Spleen (tissue), 13 donors: ENCODE measurements at places on chromosomes 12 and 14.

DNA sequence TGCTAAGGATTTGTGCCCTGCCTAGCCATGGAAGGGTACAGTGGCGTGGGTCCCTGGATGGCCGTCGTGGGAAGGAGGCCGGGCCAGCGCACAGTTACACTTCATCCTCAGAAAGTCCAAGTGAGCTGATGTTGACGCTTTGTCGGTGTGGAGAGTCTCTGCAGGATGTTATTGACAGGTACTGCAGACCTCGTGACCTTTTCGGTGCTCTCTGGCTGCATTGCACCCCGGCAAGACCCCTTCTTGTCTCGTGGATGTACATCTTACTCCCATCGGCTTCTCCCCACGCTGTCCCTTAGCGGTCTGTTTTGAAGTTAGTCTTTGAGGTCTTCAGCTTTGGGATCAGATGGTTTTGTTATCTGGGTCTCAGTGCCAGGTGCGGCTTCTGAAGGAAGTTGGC, 78.4 kb downstream of the EP400 start:
- H3K36me3 ChIP-seq, result peaks cover 100% of the 10 kb centered on the region
- H3K27me3 ChIP-seq, result no peaks in the 10 kb centered on the region
- no peak overlapping the region for H3K27ac ChIP-seq
- H3K4me3 ChIP-seq, result no peak overlapping the region

DNA sequence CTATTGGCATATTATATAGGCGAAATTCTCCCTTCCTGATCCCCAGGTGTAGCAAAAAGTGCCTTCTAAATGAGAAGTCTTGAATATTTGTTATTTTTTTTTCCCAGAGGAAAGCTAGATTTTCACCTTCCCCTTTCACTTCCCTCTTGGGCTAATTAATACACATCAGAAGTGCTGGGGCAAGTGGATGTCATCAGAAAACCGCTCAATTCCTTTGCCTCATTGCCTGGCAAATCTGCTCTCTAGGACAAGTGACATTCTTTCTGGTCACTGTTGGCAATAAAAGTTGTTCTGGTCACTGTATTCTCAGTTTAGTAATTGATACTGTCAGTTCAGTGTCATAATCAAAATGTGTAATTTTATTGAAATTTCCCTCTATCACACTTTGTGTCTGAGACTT, 174.5 kb downstream of the ETNK1 start:
- no peak overlapping the region for H3K27ac ChIP-seq
- H3K4me3 ChIP-seq, result no peak overlapping the region
- DNase-seq, result no peak
- no peaks in the 10 kb centered on the region for H3K4me1 ChIP-seq
- no peaks in the 10 kb centered on the region for H3K27me3 ChIP-seq

- no peak overlapping the region for H3K27ac ChIP-seq
- no peaks in the 10 kb centered on the region for H3K4me1 ChIP-seq
- H3K36me3 ChIP-seq, result no peaks in the 10 kb centered on the region
- H3K27me3 ChIP-seq, result no peaks in the 10 kb centered on the region
- no peak for DNase-seq
- no peak overlapping the region for H3K4me3 ChIP-seq
These were observed 907.6 kb upstream of the FLRT2 start for GRCh38 chr14:84622357-84622756.

- no peak overlapping the region for H3K4me3 ChIP-seq
- no peak for DNase-seq
- H3K27ac ChIP-seq, result no peak overlapping the region
- no peaks in the 10 kb centered on the region for H3K27me3 ChIP-seq
- no peaks in the 10 kb centered on the region for H3K4me1 ChIP-seq
These were observed 130.6 kb upstream of the MYF6 start for GRCh38 chr12:80576641-80577418.

GRCh38 chr12:98579347-98579746, 14.1 kb upstream of the SLC25A3 start:
- no peaks in the 10 kb centered on the region for H3K4me1 ChIP-seq
- no peaks in the 10 kb centered on the region for H3K36me3 ChIP-seq
- no peaks in the 10 kb centered on the region for H3K27me3 ChIP-seq
- DNase-seq, result no peak
- H3K4me3 ChIP-seq, result no peak overlapping the region

DNA sequence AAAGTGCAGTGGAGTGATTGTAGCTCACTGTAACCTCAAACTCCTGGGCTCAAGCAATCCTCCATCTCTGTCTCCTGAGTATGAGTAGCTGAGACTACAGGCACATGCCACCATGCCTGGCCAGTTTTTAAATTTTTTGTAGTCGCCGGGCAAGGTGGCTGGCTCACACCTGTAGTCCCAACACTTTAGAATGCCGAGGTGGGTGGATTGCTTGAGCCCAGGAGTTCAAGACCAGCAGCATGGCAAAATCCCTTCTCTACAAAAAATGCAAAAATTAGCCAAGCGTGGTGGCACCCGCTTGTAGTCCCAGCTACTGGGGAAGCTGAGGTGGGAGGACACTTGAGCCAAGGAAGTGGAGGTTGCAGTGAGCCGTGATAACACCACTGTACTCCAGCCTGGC, 219.5 kb downstream of the KLHL28 start:
- no peak overlapping the region for H3K27ac ChIP-seq
- H3K4me1 ChIP-seq, result no peaks in the 10 kb centered on the region
- no peak overlapping the region for H3K4me3 ChIP-seq

DNA sequence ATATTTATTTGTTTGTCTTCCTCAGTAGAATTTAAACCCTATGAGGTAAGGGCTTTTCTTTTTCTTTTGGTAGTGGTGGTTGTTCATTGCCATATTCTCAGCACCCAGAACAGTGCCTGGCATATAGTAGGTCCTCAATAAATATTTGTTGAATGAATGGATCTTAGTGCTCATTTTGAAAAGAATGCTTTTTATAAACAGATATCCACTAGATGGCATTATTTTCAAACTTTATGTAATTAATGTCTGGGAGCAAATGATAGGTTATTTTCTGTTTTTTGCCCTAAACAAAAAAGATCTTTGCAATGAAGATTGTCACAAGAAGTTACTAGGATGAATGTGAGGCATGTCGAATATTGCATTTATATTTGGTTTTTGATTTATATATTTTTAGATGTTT, 64.1 kb downstream of the RAD51B start:
- no peak for DNase-seq
- H3K27ac ChIP-seq, result no peak overlapping the region
- H3K27me3 ChIP-seq, result no peaks in the 10 kb centered on the region
- H3K4me3 ChIP-seq, result no peak overlapping the region
- peaks cover 7% of the 10 kb centered on the region for H3K4me1 ChIP-seq
- H3K36me3 ChIP-seq, result no peaks in the 10 kb centered on the region

GRCh38 chr14:34964977-34965764, 17.6 kb upstream of the SRP54 start:
- DNase-seq, result no peak
- H3K4me3 ChIP-seq, result no peak overlapping the region

GRCh38 chr12:23356440-23356839, 593.0 kb downstream of the SOX5 start:
- H3K27ac ChIP-seq, result no peak overlapping the region
- H3K4me1 ChIP-seq, result no peaks in the 10 kb centered on the region
- no peak for DNase-seq
- no peaks in the 10 kb centered on the region for H3K36me3 ChIP-seq

GRCh38 chr12:131390412-131391334, 320.2 kb upstream of the SFSWAP start:
- H3K27ac ChIP-seq, result no peak overlapping the region
- peaks cover 51% of the 10 kb centered on the region for H3K27me3 ChIP-seq
- H3K4me1 ChIP-seq, result no peaks in the 10 kb centered on the region
- peak; percentile 46 for DNase-seq
- H3K4me3 ChIP-seq, result no peak overlapping the region

- H3K27me3 ChIP-seq, result no peaks in the 10 kb centered on the region
- H3K4me1 ChIP-seq, result peaks cover 32% of the 10 kb centered on the region
- peak overlapping the region; percentile 9 for H3K27ac ChIP-seq
- no peaks in the 10 kb centered on the region for H3K36me3 ChIP-seq
These were observed 30.9 kb upstream of the KLRF1 start for GRCh38 chr12:9796346-9796745.

DNA sequence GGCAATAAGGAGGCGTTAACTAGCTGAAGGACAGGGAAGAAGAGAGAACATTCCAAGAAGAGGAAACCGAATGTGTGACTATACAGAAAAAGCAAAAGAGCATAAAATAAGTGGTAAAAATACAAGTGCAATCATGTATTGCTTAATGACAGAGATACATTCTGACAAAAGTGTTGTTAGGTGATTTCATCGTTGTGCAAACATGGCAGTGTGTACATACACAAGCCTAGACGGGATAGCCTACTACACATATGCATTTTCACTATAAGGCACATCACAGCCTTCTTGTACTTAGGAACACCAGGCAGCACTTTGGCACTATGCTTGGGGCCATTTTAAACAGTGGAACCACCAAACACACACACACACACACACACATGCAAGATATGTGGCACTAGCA, 299.3 kb downstream of the BCAT1 start:
- no peaks in the 10 kb centered on the region for H3K36me3 ChIP-seq
- no peaks in the 10 kb centered on the region for H3K27me3 ChIP-seq
- DNase-seq, result no peak

DNA sequence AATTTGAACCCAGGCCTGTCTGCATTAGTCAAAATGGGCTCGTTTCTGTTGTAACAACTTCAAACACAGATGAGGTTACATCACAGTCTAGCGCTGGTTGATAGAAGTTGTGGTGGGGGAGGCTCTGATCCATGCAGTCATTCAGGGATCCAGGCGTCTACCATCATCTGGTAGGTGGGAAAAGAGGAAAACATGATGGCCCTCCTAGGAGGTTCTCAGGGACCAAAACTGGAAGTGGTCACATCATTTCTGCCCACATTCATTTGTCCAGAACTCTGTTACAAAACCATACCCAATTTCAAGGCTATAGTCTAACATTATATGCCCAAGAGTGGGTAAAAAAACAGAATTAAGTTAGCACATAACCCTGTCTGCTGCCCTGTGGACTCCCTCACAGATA, 135.1 kb downstream of the PHETA1 start:
- no peaks in the 10 kb centered on the region for H3K27me3 ChIP-seq
- H3K4me1 ChIP-seq, result no peaks in the 10 kb centered on the region
- no peak for DNase-seq
- H3K4me3 ChIP-seq, result no peak overlapping the region
- no peak overlapping the region for H3K27ac ChIP-seq
- H3K36me3 ChIP-seq, result no peaks in the 10 kb centered on the region

DNA sequence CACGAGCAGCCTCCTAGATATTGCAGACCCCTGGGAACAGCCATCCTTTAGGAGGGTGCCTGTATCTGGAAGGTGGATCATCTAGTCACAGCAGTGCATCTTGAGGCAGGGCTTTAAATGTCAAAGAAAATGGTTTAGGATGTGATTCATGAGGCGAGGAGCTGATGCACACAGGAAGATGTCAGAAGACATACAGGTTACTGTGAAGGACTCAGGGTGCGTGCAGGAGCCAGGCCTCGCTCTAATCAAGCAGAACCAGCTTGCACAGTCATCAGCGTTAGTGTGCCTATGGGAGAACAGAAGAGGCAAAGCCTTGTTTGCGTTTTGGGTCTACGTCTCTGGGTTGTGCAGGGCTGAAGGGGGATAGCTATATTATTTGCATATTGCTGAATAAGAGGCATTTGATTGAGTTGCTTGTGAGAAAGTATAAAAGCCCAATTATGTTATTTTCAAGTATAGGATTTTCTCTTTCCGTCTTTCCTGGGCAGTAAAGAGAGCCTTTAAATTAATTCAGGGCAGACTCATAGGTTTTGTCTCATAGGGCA, 77.3 kb upstream of the RPH3A start:
- no peaks in the 10 kb centered on the region for H3K36me3 ChIP-seq
- peaks cover 4% of the 10 kb centered on the region for H3K27me3 ChIP-seq
- H3K27ac ChIP-seq, result no peak overlapping the region
- DNase-seq, result no peak

GRCh38 chr14:59314953-59315599, 126.6 kb downstream of the DAAM1 start:
- H3K36me3 ChIP-seq, result no peaks in the 10 kb centered on the region
- H3K27me3 ChIP-seq, result no peaks in the 10 kb centered on the region
- H3K27ac ChIP-seq, result no peak overlapping the region
- no peak overlapping the region for H3K4me3 ChIP-seq
- H3K4me1 ChIP-seq, result peaks cover 28% of the 10 kb centered on the region
- DNase-seq, result no peak

DNA sequence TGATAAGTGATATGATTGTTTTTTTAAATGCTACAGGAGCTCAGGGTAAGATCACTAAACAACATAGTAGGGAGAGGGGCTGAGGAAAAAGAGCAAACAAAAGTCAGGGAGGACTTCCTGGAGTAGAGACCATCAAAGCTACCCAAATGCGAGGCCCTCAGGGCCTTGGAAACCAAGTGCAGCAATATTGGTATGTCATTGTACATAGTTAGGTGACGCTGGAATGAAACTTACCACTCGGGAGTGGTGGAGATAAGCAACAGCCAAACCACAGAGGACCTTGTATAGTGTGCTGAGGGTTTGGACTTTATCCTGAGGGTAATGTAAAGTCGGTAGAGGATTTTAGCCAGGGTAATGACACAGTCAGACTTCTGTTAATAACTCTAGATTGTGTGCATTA, 13.8 kb downstream of the KITLG start:
- no peak for DNase-seq
- H3K4me1 ChIP-seq, result no peaks in the 10 kb centered on the region
- H3K4me3 ChIP-seq, result no peak overlapping the region

DNA sequence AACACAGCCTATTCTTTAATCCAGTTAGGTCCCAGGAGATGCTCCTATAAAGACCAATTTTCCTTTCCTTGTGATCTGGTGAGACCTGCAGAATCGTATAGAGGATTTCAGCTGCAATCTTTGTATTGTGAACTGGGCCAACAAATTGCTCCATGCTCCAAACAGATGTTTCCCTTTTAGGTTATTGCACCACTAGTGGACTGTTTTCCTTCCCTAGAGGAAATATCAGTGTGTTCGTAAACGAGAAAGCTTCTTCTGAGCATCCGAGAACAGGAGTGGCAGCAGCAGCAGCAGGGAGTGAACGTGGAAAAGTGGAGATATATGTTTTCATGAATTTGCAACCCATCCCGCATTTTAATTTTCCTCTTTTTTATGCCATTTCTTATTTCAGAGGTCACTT, 344.1 kb upstream of the PDE3A start:
- no peak for DNase-seq
- H3K27ac ChIP-seq, result no peak overlapping the region
- H3K4me3 ChIP-seq, result no peak overlapping the region
- no peaks in the 10 kb centered on the region for H3K4me1 ChIP-seq

DNA sequence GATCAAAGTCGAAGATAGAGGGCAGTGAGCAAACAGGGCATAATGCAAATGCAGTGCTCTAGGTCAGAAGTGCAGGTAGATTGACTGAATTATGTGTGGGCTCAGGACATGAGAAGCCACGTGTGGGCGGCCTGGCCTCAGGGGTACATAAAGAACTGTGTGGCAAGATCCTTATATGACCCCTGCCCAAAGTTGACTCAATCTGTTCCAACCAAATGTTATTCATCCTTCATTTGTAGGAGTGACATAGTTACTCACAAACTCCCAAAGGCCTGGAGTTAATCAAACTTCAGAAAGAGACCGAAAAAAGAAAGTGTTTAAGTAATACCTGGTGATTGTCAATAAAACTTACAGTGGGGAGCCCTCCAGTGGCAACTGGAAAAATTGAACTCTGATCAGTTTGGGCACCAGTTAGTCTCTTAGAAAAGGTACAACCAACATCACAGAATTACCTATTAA, 150.4 kb upstream of the FAR2 start:
- no peak for DNase-seq
- H3K27me3 ChIP-seq, result no peaks in the 10 kb centered on the region
- H3K4me3 ChIP-seq, result no peak overlapping the region
- H3K36me3 ChIP-seq, result no peaks in the 10 kb centered on the region
- H3K27ac ChIP-seq, result no peak overlapping the region
- H3K4me1 ChIP-seq, result no peaks in the 10 kb centered on the region

- no peak overlapping the region for H3K27ac ChIP-seq
- H3K4me1 ChIP-seq, result peaks cover 19% of the 10 kb centered on the region
- no peaks in the 10 kb centered on the region for H3K36me3 ChIP-seq
- H3K27me3 ChIP-seq, result peaks cover 96% of the 10 kb centered on the region
These were observed 9.1 kb upstream of the TBX3 start for GRCh38 chr12:114693059-114693531.
